ENCODE measurements at places on chromosomes 13 and 19.
A peak's percentile ranks its signal among the peaks of the same experiment; 100 is the strongest.

- peak; percentile 46 for DNase-seq
These were observed at the start of gene GRIN3B for GRCh38 chr19:1000095-1000494. GRIN3B (plus strand) TSS chr19:1000419; CDS start chr19:1000438, 19 bp downstream.

- no peak for DNase-seq
These were observed 1.6 kb downstream of the MIDN start for GRCh38 chr19:1249990-1250436.

DNA sequence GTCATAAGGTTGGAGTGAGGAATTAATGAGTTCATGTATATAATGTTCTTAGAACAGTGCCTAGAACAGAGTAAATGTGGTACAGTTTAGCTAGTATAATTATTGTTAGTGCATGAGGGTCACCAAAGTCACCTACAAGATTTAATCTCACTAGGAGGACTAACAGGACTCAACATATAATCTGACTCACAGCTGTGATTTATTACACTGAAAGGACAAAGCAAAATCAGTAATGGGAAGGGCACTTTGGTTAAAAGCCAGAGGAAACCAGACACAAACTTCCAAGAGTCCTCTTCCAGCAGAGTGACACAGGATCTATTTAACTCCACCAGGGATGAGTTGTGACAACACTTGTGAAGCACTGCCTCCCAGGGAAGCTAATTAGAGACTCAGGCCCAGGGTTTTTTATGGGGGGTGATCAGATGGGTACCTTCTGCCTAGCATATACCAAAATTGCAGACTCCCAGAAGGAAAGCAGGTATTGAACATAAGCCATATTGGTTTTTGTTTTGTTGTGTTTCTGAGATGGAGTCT, 341.2 kb upstream of the DACH1 start:
- DNase-seq = no peak

DNA sequence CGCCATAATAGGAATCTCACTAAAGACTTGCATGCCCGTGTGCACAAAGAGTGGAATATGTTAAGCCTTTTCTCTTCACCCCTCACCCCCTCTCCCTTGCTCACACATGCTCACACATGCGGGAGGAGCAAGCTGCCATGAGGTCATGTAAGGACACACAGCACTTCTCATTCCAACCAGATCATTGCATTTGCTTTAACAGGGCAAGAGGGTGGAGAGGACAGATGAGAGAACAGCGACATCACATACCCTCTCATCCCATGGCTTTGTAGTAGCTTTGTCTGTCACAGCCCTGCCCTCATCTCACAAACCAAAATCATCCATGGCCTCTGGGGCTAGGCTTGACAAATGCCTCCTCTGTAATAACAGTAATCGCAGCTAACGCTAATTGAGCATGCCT, 145.6 kb upstream of the FRY start:
- DNase-seq = no peak

- DNase-seq = no peak
These were observed 575 bp downstream of the SHFL start for GRCh38 chr19:10086591-10087192.

DNA sequence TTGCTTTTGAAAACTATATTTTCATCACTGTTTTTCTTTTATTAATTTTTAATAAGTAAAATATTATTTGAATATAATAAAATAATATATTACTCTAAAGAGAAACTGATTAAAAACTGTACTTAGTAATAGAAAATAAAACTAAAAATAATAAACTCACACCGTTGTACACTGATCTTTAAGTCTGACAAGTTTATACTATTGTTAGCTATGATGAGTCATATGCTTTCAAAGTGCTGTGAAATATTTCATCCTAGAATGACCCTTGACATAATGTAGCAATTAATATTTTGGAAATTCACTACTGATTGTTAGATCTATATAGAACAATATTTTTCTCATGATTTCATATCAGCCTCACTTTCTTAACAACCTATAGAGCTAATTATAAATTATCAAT, 1040.6 kb upstream of the SPRY2 start:
- DNase-seq = no peak

DNA sequence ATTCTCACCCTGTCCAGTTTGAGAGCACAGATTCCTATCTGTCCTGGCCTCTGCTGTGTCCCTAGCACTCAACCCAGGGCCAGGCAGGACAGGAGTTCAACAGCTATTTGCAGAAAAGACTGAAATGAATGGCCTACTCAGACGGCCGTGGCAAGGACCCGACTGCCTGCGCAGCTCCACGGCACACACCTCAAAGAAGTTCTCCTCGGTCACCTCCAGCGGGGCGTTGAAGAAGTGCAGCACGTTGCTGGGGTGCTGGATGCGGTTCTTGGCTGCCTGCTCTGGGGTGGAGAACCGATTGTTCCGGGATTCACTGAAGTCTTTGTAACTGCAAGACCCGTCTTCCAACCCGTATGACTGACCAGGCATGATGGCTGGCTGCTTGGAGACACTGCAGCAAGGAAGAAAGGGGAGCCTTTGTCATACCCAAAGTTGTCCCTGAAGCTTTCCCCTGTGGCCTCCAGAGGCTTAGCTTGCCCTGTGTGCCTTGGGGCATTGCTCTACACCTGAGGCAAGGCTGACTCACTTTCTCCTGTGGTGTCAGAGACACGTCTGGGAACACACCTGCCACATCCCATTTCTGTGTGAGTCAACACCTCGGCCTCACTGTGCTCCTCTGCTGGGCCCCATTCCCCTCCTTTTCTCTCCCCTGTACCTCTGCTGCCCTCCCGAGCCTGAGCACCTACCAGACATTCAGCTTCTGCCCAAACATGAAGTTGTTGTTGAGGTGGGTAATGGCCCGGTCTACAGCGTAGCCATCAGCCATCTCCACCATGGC, 6.8 kb upstream of the ECH1 start:
- DNase-seq = no peak

- no peak for DNase-seq
These were observed 14.7 kb downstream of the RAP2A start for GRCh38 chr13:97448503-97449251.

DNA sequence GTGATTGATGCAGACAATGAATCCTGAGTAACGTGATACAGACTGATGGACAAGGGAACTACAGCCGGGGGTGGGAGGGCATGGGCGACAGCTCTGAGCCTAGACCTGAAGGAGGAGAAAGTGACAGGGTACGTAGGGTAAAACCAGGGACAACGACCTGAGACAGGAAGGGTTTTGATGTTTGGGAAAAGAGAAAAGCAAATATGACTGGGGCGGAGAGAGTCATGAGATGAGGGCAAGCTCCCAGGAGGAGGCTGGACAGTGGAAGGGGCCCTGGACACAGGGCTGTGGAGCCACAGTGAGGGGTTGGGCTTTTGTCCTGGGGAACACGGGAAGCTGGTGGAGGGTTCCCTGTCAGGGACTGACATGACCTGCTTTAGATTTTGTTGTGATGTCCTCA, 34.2 kb downstream of the ZNF611 start:
- no peak for DNase-seq

DNA sequence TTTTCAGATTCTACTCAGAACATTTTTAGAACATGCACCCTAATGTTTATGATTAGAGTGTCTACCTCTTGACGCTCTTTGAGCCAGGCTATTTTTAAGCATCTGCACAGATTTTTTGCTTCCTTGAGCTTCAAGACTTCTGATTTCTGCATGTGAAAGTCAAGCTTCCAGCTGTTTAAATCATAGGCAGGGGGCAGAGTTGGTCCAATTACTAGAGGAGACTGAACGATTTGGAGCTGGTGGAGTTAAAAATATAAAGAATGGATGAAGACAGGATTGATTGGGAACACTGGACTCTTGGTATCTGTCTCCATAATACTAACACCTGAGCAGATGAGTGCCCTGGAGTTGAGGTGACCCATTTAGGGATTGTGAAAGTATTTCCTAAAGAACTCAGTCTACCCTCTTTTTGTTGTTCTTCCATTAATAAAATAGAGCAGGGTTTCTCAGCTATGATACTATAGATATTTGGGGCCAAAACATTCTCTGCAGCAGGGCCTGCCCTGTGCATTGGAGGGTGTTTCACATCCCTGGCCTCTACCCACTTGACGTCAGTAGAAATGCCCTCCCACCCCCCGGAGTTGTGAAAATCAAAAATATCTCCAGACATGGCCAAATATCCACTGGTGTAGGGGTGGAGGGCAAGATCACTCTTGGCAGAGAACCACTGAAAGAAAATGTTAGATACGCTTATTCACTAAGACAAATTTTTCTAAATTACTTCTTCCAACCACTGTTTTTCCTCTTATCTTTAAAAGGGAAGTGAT, 160.1 kb downstream of the COG6 start:
- no peak for DNase-seq

DNA sequence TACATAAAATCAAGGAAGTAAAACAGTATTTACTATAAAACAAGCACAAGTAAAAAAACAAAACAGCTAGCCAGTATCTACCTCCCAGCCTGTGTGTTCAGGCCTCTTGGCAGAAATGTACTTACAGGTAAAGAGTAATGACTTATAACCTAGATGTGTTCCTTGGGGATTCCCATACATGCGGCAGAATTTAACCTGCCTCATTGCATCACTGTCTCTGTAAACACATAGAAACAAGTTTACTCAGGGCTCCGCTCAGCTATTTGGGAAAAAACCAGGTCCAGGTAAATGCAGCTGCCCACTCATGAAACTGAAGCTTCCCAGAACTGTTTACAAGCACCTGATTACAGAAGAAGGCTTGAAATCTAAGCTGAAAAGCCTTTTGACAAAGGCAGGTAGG, 50.7 kb upstream of the SERP2 start:
- DNase-seq = no peak

DNA sequence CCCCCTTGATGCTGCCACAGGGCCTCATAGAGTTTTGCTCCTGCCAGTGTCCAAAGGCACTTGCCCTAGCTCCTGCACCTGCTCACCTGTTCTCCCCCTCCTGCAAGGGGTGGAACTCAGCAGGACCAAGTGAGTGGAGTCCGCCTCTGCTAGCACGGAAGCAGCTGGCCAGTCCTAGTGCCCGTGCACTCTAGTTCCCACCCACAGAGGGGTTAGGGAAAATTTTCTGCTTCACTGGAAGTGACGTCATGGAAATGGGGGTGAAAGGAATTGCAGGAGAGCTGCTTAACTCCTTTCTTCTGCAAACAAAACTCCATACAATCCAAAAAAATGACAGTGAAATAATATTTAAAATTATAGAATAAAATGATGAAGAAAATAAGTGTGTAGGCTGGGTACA, 609.7 kb upstream of the SLITRK1 start:
- no peak for DNase-seq

GRCh38 chr19:30471441-30471840, 99.3 kb downstream of the ZNF536 start:
- no peak for DNase-seq

- no peak for DNase-seq
These were observed 19.9 kb downstream of the POMP start for GRCh38 chr13:28678809-28679208.

DNA sequence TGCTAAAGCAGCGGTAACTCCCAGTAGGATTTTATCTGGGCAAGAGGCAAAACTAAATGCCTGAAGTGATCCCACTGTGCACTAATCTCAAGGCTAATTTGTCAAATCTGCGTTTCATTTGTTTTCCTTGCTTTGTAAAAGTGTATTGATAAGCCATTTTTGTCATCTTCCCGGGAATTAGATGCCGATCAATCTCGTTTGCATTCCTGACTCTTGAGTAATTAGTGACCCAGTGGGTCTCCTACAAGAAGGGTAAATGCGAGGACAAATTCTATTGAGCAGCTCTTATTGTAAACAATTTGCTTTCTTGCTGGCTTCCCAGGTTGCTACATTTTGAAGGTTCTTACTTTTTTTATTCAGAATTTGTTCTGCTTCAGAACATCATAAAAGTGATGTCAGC, 129.7 kb downstream of the EFNB2 start:
- DNase-seq = no peak

GRCh38 chr19:5644037-5644436, 21.2 kb downstream of the SAFB start:
- DNase-seq = no peak

DNA sequence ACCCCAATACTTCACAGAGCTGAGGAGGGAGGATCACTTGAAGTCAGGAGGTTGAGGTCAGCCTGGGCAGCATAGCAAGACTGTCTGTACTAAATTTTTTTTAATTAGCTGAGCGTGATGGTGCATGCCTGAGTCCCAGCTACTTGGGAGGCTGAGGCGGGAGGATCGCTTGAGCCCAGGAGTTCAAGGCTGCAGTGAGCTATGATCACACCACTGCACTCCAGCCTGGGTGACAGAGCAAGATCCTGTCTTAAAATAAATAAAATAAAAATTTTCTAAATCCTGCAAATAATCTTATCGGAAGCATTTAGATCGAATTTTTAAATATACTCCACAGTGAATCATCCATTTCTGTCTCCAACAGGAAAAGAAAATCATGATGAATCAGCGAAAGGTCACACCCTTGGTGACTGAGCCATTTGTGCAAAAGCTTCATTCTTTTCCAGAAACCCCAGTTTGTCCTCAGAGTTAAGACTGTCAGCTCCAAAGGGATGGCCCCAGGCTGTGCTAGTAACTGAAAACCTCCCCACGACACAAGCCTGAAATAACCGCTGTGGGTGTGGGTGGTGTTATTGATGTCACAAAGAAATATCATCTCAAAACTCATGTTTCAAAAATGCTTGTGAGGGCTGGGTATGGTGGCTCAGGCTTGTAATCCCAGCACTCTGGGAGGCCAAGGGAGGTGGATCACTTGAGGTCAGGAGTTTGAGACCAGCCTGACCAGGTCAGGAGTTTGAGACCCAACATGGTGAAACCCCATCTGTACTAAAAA, 167.6 kb downstream of the PTPRS start:
- DNase-seq = no peak

GRCh38 chr13:23767838-23768237, 121.4 kb downstream of the MIPEP start:
- DNase-seq = no peak

GRCh38 chr13:41053384-41053826, 7.9 kb upstream of the WBP4 start:
- no peak for DNase-seq

DNA sequence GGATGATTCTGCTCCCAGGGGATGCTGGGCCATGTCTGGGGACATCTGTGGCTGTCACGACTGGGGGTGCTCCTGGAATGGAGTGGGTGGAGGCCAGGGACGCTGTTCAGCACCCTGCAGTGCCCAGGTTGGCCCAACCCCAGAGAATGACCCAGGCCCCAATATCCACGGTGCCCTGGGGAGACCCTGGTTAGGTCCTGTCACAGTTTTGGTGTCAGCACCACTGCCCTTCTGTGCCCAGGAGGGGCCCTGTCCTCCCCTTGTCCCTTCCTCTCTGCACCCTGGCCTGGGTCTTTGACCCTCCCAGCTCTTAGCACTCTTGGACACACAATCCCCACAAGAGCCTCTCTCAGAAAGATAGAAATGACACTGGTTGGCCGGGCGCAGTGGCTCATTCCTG, 85.3 kb downstream of the GADD45B start:
- DNase-seq = no peak

DNA sequence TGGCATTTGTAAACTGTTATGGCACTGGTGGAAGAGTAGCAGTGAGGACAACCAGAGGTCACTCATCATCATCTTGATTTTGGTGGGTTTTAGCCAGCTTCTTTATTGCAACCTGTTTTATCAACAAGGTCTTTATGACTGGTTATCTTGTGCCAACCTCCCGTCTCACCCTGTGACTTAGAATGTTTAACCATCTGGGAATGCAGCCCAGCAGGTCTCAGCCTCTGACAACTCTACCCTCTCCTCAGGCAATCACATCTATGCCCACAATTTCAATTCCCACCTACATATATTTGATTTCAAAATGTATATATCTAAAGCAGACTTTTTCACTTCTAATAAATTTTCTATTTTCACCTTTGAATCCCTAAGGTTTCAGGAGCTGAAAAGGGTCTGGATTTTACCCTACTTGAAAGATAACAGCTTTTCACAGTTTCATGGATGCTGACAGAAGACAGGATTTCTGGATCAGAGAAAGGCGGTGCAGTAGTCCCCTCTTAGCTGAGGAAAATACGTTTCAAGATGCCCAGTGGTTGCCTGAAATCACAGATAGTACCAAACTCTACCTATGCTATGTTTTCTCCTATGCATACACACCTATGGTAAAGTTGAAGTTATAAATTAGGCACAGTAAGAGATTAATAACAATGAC, 1171.8 kb downstream of the DIAPH3 start:
- DNase-seq = no peak
